Activated CD4-positive, alpha-beta T cell treated with anti-CD3 and anti-CD28 coated beads, Interleukin-10, Interleukin-2, amounts not matched to agents 100 ng/mL and 50 ng/mL, durations not matched to agents 16 hours and 8 hours (primary cell): ENCODE measurements at places on chromosomes 1 and 21.

GRCh38 chr21:36551321-36551720, 71.4 kb upstream of the CLDN14 start:
- DNase-seq = no peak

GRCh38 chr21:42375966-42376337, 9.6 kb upstream of the TFF1 start:
- no peak for DNase-seq

DNA sequence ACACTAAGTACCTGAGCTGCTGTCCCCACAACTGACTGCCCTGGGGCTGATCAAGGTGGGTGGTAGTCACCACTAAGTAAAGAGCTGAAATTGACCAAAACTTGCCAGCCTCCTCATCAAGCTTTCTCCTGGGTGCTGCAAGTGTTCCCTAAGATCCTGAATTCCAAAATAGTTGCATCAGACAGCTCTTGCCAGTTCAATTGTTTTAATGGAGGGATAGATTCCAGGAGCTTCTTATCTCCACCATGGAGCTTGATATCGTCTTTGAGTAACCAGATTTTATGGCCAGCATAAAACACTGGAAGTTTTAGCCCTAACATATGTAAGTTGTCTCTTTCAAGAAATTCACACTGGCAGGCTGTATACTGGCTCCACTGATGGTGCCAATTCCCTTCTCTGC, 90.3 kb downstream of the NID1 start:
- no peak for DNase-seq

DNA sequence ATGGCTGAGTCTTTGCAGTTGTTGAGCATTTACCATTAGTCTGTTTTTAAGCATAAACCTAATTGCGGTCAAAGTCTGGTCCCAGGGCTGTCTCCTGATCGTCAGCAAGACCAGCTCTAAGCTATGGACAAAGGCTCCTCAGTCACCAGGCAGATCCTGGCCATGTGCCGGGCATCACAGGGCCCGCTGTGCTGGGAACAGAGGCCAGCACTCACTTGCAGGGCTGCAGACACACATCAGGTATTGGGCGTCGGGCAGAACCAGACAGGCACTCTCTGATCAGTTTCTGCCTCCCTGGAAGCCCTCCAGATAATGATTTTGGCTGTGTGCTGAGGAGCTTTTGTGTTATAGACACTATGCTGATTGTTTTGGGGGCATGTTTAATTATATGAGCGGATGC, 26.6 kb downstream of the TMEM51 start:
- no peak for DNase-seq

GRCh38 chr1:197868751-197869489, 33.5 kb upstream of the C1orf53 start:
- DNase-seq = peak; percentile 60

DNA sequence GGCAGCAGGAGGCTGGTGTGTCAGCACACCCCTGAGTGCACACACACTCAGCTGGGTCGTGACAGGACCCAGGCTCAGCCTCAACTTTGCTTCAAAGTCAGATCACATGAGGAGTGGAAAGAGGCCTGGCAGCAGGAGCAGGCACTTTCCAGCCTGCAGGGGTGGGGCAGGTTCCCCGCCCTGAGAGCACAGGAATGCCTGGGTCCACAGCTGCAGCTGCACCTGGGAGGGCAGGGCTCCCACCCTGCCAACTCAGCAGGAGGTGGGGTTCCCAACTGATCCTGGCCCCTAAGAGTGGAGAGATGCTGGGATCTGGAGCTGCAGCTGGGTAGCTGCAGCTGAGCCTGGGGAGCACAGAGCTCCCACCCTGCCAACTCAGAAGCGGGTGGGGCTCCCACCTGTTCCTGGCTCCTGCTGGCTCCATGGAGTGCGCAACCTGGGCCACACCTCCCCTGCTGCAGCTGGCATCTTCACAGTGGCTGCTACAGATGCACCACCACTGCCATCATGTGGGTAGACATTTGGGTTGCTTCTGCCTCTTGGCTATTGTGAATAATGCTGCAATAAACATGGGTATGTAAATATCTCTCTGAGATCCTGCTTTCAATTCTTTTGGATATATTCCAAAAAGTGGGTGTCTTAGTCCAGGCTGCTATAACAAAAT, 415.4 kb downstream of the TTLL7 start:
- peak; percentile 7 for DNase-seq

DNA sequence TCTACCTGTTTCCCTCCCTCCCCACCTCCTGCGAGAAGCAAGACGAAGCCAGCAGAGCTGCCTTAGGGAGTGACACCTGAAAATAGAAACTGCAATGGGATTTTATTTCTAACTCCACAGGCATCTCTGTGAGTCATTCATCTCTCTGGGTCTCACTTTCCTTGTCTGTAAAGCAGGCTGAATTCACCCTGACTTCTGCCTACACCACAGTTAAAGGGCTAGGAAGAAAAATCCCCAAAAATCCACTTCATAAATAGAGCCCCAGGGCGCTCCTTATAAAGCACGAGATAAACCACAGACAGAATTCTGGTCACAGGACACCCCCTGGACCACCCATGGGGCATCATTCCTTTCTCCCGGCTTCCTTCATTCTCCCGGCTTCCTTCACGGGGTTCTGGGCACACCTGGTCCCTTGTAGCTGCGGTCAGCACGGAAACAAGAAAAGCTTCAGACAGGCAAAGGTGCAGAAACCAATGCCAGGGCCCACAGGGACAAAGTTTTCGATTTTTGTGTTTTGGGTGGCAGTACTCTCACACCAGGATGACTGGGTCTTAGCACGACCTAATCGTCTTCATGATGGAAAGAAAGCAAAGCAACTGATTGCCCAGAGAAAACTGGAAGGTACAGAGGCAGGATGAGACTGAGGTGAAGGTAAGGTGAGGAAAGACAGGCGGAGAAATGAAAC, 2.8 kb upstream of the H6PD start:
- DNase-seq = no peak

DNA sequence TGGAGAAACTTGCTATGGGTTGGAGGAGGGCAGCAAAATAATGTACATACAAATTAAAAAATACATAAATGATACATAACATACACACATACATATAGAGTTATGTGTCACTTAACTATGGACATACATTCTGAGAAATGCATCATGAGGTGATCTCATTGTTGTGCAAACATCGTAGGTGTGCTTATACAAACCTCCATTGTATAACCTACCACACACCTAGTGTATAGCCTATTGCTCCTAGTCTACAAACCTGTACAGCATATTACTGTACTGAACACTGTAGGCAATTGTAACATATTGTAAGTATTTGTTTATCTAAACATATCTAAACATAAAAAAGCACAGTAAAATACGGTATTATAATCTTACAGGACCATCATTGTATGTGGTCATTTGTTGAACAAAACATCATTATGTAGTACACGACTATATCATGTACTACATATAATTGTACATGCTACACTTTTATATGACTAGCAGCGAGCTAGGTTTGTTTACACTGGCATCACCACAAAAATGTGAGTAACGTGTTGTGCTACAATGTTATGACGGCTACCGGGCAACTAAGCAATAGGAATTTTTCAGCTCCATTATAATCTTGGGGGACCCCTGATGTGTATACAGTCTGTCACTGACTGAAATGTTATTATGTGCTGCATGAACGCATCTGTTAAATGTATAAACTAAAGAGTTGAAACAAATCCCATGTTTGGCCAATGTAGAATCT, 35.5 kb downstream of the ITGB3BP start:
- no peak for DNase-seq
